Articular chondrocyte of knee joint (primary cell): ENCODE measurements at places on chromosomes 3 and 15. TPM values are rescaled to one million over a fixed set of nuclear protein-coding genes. Genes with fewer than 3 reads are reported as not detected.

SCN5A gene
- under 0.01 TPM in 2 replicates for total RNA-seq

ISLR2 gene
- not detected in 2 replicates for total RNA-seq

CRABP1 gene
- total RNA-seq: not detected in 2 replicates

MITF gene
- 32.4 and 46.4 TPM in 2 replicates for total RNA-seq

CLK3 gene
- total RNA-seq: 38.8 and 52.3 TPM in 2 replicates

GOLGA6B gene
- total RNA-seq: not detected in 2 replicates

GNAT1 gene
- total RNA-seq: not detected in 2 replicates

GXYLT2 gene
- 49.0 and 51.0 TPM in 2 replicates for total RNA-seq

TOPBP1 gene
- 34.6 and 40.5 TPM in 2 replicates for total RNA-seq

FEZF2 gene
- total RNA-seq: not detected in 2 replicates

TUSC7 gene
- not detected in 2 replicates for total RNA-seq

DOCK3 gene
- 0.26 and 0.32 TPM in 2 replicates for total RNA-seq

RLBP1 gene
- not detected in 2 replicates for total RNA-seq

CIDEC gene
- not detected in 2 replicates for total RNA-seq

CD86 gene
- not detected in 2 replicates for total RNA-seq

MTMR10 gene
- total RNA-seq: 31.9 and 38.8 TPM in 2 replicates

MYH15 gene
- total RNA-seq: 0.13 and 0.22 TPM in 2 replicates

CCR8 gene
- total RNA-seq: not detected in 2 replicates

GABRB3 gene
- total RNA-seq: 0.13 and 2.7 TPM in 2 replicates

CCDC54 gene
- total RNA-seq: not detected in 2 replicates

IMPG2 gene
- total RNA-seq: 0.39 and 0.54 TPM in 2 replicates

PEX5L gene
- 0.13 and 1.2 TPM in 2 replicates for total RNA-seq

SOX2 gene
- total RNA-seq: not detected in 2 replicates

GMNC gene
- total RNA-seq: 0.11 TPM in 1 of 2 replicates, not detected in the other

SNUPN gene
- 35.8 and 48.1 TPM in 2 replicates for total RNA-seq

APOD gene
- total RNA-seq: 0.91 and 2.8 TPM in 2 replicates

PRRT3 gene
- total RNA-seq: 4.6 and 5.5 TPM in 2 replicates

VGLL3 gene
- 10.3 and 15.7 TPM in 2 replicates for total RNA-seq

CLDN16 gene
- not detected in 2 replicates for total RNA-seq
